ENCODE measurements at places on chromosomes 12 and 14.
A peak's percentile ranks its signal among the peaks of the same experiment; 100 is the strongest.

GRCh38 chr14:54857830-54858269 lies 44.8 kb downstream of the GCH1 start:
- DNase-seq: no peak

DNA sequence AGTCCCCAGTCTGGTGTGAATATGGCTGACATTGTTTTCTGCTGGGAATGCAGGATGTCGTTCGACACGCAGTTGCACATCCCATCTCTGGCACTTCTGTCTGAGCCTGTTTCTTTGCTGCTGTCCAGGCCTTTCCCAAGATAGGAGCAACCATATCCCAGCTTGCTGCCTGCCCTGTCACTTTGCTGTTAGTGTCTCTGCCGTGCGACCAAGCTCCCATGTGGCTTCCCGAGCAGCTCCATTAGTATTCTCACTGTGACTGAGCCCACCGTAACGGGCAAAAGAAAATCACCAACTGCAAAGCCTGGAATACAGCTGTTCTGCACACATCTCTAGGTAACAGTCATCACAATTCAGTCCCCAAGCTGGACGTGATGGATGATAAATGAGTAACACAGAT lies 66.0 kb upstream of the CPSF6 start:
- no peak for DNase-seq

- no peak for DNase-seq
Observed at GRCh38 chr12:108955225-108955835, 65.5 kb downstream of the SVOP start.

GRCh38 chr12:122035292-122035691 lies 13.6 kb downstream of the BCL7A start:
- DNase-seq: no peak

DNA sequence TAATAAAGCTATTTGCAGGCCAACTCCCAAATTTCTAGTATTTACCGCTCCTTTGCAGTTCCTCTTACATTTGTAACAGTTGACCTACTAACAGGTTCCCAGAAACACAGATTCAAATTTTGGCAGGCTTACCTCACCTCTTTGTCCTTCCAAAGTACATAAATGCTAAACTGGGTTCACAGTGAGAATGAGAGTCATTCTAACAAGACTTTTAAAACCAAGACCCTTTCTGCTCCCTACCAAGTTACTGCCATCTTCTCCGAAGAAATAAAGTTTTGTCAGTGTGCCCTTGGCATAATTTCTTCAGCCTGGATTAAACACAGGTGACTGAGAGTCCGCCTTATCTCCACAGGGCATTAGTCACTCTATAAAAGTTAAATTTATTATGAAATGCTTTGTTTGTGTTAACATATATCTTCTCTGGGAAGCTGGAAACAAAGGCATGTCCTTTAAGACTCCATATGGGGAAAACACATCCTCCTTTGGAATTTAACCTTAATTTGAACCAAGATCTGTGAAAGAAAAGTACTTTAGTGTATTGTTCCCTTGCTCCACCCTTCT lies 28.2 kb downstream of the FOXA1 start:
- no peak for DNase-seq

GRCh38 chr12:121444842-121445202 lies 44.9 kb downstream of the RNF34 start:
- no peak for DNase-seq

GRCh38 chr12:19799216-19799615 lies 359.9 kb downstream of the AEBP2 start:
- DNase-seq: no peak

DNA sequence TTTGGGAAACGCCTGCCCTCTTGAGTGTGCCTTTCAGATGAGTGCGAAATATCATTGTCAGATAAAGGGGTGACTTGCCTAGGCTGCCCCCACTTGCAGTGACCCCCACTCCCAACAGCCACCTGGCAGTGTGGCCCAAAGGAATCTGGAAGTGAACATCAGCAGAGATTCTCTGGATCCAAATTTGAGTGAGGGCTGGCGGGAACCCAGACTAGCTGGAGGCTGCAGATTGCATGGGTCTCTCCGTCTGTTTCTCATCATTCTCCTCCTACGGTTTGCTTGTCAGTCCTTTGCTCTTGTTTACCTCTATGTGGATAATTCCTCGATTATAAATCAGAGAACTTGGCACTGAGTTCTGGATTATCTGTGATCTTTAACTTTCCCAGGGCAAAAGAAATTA lies 280.8 kb downstream of the ZFP36L1 start:
- DNase-seq: no peak

DNA sequence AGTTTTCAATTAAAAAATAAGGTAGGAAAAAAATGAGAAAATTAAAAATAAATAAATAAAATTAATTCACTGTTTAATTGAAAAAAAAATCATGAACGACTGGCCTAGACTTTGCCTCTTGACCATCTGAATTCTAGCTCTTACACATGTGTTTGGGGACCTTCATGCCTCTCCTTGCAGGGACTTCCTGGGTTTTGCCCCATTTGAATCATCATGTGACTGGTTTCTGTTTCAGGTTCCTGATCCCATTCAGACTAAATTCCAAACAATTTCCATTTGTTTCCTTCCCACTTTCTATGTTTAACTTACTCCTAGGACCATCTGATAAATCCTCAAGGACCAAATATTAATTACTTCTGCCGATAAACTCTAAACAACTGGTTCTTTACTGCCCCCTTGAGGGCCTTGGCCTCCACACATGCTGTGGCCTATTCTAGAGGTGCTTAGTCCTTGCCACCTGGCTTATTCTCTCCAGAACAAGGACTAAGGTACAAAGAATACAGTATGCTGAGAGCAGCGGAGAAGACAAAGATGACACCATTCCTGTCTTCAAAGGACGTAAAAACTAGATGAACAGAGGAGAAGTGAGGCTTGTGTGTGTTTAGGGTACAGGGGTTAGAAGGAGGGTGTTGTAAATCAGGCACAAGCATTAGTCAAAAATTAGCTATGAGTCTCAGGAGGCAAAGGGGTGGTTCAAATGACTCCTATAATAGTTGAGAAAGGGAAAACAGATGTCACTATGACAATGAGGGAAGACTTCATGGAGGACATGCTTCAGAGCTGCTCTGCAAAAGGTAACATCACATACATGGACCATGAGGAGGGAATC lies 125.8 kb upstream of the AVPR1A start:
- no peak for DNase-seq

GRCh38 chr14:89571491-89571890 lies 154.5 kb upstream of the FOXN3 start:
- DNase-seq: no peak

GRCh38 chr12:78167510-78167909 lies 336.8 kb downstream of the NAV3 start:
- DNase-seq: no peak

GRCh38 chr14:55388160-55388559 lies 23.5 kb downstream of the ATG14 start:
- DNase-seq: no peak

- DNase-seq: no peak
Observed at GRCh38 chr12:31309279-31309678, 16.7 kb downstream of the SINHCAF start.

DNA sequence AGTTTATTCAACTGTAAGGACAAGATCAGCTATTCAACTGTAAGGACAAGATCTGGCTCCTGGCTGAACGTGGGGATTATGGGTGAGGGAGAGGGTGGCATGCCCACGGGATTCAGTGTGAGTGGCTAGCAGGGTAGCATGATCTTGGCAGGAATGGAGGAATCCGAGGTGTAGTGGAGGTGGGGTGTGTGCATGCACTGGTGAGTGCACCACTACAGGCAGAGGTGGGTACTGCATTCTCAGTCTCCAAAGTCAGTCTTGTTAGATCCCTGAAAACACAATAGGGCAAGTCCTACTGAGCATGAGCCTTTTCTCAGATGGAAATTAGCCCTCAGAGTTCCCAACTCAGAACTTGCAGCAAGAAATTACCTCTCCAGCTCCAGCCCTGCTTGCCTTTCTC lies 32.2 kb upstream of the DCD start:
- DNase-seq: peak; percentile 9

DNA sequence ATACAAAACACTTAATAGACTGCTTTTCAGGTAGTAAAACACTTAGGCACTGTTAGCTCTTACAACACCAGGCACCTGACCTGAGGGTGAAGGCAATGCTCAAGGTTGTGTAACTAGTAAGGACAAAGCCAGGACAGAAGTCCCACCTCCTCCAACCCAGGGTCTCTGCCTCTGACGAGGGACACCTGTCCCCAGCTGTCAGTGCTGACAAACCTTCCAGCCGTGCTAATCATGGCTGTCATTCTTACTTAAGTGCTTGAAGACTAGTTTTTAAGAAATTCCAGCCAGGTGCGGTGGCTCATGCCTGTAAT lies 62.5 kb upstream of the MAX start:
- no peak for DNase-seq

- DNase-seq: no peak
Observed at GRCh38 chr12:103780093-103780440, 61.0 kb downstream of the NT5DC3 start.

- DNase-seq: peak; percentile 11
Observed at GRCh38 chr14:34682787-34683321, 31.5 kb downstream of the CFL2 start.

- peak; percentile 12 for DNase-seq
Observed at GRCh38 chr14:105857220-105857825, 330.9 kb downstream of the TMEM121 start.

DNA sequence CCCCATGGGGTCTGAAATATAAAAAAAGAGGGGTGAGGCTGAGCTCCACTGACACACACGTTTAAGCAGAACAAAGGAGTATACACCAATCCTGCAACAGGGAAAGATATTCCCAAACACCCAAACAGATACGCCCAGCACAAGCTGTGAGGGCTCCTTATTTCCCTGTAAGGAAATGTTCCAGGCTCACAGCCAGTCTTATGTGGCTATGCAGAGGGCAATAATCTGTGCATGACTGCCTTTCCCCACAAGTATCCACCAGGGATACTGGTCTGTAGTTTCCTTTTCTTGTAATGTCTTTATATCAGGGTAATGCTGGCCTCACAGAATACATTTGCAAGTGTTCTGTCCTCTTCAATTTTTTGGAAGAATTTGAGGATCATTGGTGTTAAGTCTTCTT lies 141.7 kb upstream of the DAAM1 start:
- DNase-seq: no peak

GRCh38 chr14:99674776-99675381 lies 9.2 kb upstream of the CYP46A1 start:
- no peak for DNase-seq

DNA sequence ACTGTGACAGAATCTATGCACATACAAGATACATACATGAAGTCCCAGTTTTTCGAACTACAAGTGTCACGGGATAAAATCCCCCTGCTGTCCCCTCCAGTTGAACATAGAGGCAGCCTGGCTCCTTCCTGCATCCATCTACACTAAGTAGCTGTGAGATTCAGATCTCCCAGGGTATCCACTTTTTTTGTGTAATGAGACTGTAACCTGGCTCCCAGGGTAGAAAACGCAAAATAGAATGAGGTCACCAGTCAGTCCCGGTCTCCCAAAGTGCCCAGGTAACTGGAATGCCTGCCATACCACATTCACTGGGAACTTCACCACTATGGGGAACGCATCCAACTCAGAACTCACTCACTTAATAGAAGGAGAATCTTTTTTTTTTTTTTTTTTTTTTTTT lies 67.8 kb downstream of the TMCC3 start:
- DNase-seq: no peak

DNA sequence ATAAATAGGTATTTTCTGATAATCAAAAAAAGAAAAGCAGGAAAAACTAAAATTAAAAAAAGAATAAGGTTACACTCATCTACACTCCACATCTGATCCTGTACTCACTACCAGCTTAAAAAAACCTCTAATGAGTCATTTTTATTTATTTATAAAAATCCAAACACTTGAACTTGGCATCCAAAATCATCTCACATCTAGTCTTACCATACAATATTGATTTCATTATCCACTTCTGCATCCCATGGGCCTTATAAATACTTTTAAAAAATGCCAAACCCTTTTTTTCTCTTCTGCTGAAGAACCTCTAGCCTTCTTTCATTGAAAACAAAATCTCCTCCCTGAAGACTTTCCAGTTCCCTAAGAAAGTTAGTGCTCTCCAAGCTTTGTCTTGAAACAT lies 109.7 kb downstream of the TMTC3 start:
- DNase-seq: no peak

DNA sequence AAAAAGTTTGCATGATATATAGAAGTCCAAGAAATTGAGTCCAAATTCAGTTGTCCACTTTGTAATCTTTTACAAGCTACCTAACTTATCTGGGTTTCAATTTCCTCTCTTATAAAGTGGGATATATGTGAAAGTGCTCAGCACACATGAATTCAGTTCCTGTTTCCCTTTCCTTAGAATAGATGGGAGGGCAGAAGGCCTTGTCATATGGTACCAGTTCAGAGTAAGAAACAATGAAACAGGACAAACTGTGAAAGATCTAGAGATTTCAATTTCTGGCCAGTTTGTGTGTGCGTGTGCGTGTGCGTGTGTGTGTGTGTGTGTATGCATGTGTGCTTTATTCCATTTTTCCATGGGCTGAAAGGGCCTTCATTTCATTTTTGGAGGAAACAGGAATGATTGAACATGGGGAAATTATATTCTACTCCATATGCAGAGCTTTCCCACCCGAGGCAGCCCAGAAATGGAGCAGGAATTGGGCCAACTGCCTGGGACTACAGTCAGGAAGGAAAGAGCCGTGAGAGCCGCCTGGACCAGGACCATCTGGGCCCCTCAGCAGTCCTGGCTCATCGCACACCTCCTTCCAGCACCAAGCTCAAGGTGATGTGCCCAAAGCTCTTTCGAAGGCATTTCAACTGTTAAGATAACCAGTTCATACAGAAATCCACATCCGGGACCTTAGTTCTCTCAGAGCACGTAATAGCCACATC lies 183.2 kb downstream of the EPS8 start:
- DNase-seq: no peak

Data from CD4-positive, alpha-beta T cell treated with Interleukin-6 for 4 hours (primary cell).